OCI-M1 (cell line): ENCODE measurements at places on chromosomes 4 and X.
A peak's percentile ranks its signal among the peaks of the same experiment; 100 is the strongest.

DNA sequence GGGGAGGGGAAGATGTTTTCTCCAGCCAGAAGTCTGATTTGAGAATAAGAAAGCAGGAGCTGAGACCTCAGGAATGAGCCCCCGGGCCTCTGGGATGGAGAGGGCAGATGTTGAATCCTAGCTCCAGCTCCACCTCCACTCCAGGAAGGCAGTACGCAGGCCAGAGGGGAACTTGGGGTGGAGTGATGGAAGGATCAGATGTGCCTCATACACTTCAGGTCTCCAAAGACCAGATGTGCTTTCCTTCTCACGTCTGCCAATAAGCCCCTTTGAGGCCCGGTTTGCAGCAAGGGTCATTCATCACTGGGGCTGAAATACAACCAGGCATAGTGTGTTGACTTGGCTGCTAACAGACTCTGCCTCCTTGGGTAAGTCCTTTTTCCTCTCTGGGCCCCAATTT lies 28.1 kb downstream of the STARD8 start:
- DNase-seq: no peak

- no peak for DNase-seq
These were observed 1020.0 kb upstream of the GRID2 start for GRCh38 chr4:91283726-91284230.

DNA sequence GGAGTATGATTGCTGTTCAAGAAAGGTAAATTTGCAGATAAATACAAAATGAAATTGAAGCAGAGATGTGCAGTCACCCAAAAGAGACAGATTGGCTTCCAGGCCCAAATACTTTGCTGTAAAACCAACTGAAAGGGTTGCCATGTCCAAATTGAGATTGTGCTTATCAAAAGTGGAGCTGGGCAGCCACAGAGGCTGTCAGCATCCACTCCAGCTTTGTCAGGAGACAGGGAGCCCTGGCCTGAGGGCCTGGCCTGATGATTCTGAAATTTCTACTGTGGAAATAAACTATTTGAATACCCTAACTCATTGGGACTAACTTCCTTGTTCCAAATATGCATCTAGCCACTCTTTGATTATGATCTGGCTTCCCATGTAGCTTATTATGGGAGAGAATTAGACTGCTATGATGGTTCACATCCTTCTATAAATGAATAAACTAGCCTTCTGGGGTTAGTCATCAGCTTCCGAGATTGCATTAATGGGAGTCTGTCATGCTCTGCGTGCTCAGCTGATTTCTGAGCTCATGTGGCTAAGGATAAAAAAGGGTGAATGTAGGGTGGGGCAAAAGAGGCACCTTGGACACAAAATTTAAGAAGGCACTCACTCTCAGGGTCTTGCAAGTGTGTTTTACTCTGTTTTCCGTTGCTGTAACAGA lies 48.2 kb downstream of the SLC34A2 start:
- DNase-seq: no peak

- DNase-seq: no peak
These were observed 46.7 kb upstream of the NDP start for GRCh38 chrX:44019911-44020310.

GRCh38 chr4:38310446-38311043 lies 350.3 kb downstream of the PTTG2 start:
- DNase-seq: peak; percentile 75

DNA sequence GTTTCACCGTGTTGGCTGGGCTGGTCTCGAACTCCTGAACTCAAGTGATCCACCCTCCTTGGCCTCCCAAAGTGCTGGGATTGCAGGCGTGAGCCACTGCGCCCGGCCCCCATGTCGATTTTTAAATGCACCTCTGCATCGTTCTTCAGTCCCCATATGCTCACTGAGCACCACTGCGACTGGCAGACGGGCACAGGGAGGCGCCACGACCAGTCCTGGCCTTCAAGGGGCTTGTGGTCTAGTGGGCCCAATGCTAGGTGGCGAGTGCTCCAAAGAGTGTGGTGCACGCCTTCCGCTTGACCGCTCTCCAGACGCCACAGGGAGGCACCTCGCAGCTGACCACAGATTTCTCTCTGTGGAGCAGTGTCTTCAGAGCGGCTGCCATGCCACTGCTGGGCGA lies 11.7 kb upstream of the MSANTD1 start:
- DNase-seq: no peak

- DNase-seq: no peak
These were observed 12.0 kb downstream of the DHRSX start for GRCh38 chrX:2488621-2489285.

DNA sequence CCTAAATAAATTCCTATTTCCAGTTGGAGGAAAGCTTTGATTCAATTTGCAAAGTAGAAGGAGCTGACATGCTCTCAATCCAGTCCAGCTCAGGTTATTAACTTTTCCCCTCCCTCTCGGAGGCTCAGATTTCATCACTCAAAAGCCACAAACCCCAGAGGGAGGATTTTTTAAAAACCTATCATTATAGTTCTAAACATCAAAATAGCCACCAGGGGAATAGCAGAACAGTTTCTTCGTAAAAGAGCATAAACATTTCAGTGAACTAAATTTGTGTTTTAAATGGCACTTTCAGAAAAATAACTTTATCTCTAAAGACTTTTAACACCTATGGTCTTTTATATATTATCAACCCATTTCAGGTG lies 8.8 kb downstream of the GPRIN3 start:
- peak; percentile 71 for DNase-seq

GRCh38 chr4:159106636-159107035 lies 3.8 kb downstream of the RAPGEF2 start:
- DNase-seq: peak; percentile 58

DNA sequence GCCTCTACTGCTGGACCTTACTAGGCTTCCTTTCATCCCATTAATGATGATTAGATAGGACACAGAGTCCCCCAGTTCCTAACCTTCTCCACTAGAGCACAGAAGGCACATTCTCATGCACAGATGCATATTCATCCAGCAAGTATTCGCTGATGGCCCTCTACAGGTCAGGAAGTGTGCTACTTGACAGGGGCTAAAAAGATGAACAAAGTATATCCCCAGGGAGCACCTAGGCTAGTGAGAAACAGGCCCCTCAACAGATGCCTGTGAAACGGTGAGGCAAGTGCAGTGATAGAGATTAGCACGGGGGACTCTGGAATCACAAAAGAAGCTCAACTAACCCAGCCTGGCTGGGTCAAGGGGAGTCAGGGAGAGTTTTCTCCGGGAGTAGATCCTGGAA lies 95.8 kb downstream of the MGST2 start:
- DNase-seq: peak; percentile 49

GRCh38 chr4:1910643-1911042 lies 39.5 kb downstream of the NSD2 start:
- DNase-seq: peak; percentile 66

DNA sequence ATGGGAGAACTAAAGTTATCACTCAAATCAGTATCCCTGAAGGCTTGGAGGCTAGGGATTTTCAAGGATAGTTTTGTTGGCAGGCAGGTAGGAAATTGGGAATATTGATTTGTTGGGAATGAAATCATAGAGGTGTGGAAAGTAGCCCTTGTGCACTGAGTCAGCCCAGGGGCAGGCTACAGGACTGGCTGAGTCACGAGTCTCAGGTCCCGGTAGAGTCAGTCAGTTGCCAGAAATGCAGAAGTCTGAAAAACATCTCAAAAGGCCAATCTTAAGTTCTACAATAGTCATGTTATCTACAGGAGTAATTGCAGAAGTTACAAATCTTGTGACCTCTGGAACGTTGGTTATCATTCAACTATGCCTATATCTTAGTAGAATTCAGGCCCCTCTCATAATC lies 153.1 kb downstream of the GC start:
- peak; percentile 46 for DNase-seq

GRCh38 chr4:38068107-38068506 lies 107.9 kb downstream of the PTTG2 start:
- no peak for DNase-seq

- DNase-seq: no peak
These were observed 493 bp upstream of the UCHL1 start for GRCh38 chr4:41256131-41256739.

- DNase-seq: no peak
These were observed 38.8 kb downstream of the MSN start for GRCh38 chrX:65706041-65706828.

DNA sequence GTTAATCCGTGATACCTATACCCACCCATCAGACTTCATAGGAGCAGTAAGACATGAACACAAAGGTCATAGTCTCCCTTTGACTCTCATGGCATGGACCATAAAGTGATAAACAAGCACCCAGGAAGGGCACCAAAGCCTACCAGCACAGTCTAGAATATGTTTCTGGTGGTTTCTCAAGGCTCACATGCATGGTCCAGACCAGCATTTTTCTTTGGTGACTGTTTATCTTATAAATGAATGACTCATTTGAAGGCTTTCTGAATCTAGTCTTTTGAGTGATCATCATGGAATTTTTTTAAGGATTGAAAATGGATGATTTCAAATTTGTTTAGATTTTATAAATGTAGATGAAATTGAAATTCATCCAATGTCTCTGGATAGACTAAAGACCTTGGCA lies 32.0 kb upstream of the AMELX start:
- DNase-seq: no peak

DNA sequence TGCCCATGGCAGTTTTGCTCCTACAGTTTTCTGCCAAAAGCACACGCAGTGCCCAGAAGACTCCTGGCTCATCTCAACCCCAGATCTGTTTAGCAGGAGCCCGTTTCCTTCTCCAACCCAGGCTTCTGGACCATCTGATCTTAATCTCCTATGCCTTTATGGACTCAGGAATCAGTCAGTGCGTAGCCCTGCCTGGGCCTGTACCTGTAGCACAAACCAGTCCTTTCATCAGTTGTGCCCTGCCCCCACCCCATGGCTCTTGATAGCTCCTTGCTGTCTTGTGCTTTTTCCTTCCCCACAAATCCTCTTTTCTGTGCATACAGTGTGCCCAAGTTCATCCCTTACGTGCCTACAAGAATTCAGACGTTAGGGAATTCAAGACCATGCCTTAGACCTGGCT lies 1.5 kb downstream of the ZNF718 start:
- no peak for DNase-seq

- no peak for DNase-seq
These were observed 11.7 kb upstream of the IL21 start for GRCh38 chr4:122632396-122633143.

DNA sequence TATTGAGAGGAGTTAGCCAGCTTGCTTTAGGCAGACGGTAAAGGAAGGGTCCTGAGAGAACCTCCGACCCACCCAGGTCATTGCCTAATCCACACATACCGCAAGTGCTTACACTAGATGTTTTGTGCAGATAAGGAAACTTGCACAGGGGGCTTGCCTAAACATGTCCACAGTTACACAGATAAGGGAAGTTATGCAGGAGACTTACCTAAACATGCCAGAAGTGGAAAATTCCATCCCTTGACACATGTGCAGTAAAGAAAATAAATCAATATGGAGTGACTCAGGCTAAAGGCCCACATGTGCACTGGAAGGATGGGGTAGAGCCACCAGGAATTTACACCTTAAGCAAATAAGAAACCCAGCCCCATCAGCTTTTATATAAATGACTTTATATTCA lies 232.8 kb upstream of the HDX start:
- DNase-seq: no peak

GRCh38 chrX:46294234-46294633 lies 251.0 kb downstream of the ZNF674 start:
- DNase-seq: no peak

- DNase-seq: no peak
These were observed 856.3 kb downstream of the RPA4 start for GRCh38 chrX:97740044-97740443.

- DNase-seq: no peak
These were observed 926 bp downstream of the NDP start for GRCh38 chrX:43971966-43972961.

DNA sequence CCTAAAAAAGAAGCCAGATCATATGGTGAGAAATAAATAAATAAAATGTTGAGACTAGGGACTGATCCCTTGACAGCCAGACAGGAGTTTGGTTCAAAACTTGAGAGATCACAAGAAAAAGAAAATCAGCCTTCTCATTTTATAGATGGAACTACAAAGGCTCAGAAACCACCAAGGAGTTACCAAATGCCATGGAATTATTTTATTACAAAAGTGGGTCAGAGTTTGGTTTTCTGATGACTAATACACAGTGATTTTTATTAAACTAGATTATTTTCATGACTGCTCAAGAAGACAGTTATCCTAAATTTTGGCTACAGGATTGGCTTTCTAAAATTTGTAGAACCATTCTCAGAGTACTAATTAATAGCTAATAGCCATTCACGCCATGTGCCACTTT lies 6.2 kb downstream of the CXCL1 start:
- no peak for DNase-seq
